Stimulated activated CD8-positive, alpha-beta memory T cell treated with anti-CD3 and anti-CD28 coated beads, Interleukin-4, amount 100 ng/mL, for 1 hour (primary cell): ENCODE measurements at places on chromosomes 1 and 21.

DNA sequence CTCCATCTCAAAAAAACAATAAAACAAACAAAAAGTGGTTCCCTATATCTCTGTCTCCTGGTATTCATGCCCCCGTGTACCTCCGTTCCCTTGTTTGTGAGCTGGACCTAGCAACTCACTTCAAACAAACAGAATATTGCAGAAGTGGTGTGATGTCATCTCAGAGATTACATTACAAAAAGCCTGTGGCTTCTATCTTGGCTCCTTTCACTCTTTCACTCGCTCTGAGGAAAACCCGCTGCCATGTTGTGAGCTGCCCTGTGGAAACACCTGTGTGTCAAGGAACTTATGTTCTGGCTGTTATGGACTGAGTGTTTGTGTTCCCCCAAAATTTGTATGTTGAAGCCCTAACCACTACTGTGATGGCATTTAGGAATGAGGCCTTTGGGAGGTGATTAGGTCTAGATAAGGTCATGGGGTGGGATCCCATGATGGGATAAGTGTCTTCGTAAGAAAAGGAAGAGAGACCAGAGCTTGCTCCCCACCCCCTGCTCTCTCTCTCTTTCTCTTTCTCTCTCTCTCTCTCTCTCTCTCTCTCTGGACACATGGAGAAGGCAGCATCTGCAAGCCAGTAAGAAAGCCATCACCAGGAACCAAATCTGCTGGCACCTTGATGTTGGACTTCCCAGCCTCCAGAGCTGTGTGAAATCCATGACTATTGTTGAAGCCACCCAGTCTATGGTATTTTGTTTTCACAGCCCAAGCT lies 7.4 kb upstream of the HYI start:
- DNase-seq: no peak

DNA sequence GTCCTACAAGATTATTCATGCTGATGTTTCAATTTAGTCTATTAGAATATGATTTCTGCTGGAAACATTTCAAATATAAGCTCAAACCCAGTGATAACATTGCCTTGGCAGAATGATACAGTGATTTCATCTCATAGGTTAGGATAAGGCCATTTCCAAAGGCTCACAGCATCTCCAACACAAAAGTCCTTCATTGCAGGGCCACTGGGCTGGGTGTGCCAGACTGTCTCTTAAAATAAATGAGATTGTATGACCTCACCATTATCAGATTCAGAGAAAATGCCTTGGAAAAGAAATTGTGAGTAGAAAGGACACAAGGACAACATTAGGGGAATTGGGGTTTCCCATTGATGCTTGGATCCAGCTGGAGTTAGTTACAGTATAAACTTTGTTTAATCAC lies 30.4 kb downstream of the NGF start:
- DNase-seq: no peak

DNA sequence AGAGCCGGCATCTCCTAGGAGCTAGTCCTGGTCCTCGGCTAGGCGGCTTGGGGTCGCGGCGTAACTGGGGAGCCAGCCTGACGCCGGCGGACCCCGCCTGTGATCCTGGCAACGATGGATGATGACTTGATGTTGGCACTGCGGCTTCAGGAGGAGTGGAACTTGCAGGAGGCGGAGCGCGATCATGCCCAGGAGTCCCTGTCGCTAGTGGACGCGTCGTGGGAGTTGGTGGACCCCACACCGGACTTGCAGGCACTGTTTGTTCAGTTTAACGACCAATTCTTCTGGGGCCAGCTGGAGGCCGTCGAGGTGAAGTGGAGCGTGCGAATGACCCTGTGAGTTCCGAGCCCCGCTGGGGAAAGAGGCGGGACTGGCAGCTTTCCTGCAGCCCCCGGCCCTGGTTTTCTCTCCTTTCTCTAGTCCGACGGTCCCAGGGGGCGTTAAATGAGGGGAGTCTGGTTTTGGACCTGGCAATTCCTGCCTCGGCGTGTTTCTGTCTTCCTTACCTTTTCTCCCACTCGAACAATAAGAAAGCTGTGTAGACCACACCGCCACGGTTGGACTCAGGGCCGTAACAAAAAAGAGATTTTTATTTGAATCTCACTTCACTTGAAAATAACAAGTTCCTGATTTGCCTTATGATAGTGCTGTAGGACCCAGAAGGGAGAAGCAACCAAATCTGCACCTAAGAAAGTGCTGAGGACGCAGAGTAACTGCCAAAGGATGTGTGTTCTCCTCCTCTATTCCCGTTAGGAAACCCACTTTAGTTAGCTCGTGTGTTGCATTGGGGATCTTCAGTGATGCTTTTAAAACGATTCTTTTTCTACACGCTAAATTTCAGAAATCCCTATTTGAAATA lies at the start of gene SPRTN:
TSS of gene SPRTN (plus strand) at position 24 of the 859 bp plus-strand sequence. CDS start at position 115, 91 bp downstream.
- no peak for DNase-seq

GRCh38 chr1:211553549-211553948 lies 25.4 kb downstream of the SLC30A1 start:
- no peak for DNase-seq

DNA sequence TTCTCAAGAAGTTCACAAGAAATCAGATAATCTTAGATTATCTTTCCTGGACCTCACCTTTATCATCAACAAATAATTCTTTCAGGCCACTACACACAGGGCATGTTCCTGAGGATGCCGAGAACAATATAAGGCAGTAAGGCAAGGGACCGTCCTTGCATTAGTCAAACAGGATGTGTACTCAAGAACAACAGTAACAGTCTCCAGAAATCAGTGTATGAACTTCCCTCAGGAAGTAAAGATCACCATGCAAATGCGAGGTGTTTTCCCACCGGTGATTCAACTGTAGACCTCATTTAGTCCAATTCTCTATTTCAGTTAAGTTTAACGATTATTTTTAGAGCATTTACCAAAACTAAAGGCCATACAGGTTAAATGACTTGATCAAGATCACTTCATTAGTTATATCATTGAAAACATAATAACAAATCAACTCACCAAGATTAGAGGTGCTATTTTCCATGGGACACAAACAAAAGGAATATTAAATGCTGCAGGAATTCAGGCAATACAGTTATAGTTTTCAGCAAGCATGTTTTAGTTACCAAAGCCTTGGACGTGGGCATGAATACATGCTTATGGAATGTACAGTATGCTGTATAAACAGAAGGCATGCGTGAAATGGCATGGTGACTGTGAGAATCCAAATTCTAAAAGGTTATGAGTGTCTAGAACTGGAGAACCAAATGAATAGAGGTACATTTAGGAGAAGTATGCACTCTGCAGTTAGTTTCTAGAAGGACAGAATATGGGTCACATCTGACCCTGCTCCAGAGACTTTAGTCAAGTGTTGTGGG lies 145.2 kb downstream of the TNR start:
- DNase-seq: no peak

- no peak for DNase-seq
Observed at GRCh38 chr1:235342471-235342870, 14.1 kb downstream of the GGPS1 start.

- DNase-seq: no peak
Observed at GRCh38 chr1:85450832-85451231, 14.1 kb downstream of the DDAH1 start.

- DNase-seq: no peak
Observed at GRCh38 chr1:196960854-196961253, 16.5 kb upstream of the CFHR5 start.

- DNase-seq: no peak
Observed at GRCh38 chr1:246427611-246428010, 79.5 kb downstream of the SMYD3 start.

DNA sequence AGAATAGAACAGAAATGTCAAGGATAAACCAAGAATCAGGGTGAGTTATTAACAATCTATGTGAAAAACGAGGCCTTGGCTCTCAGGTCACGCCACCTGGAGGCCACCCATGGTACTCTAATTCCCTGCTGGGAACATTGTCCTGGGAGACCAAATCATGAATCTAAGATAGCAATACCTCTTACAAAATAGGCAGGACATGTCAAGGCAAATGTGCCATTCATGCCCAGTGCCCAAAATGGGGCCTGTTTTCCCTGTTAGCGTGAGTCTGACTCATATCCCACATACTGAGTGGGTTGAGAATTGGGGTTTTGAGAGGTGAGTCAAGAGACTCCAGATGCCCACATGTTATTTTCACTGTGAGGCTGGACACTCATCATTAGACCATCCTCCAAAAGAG lies 380.8 kb downstream of the HHIPL2 start:
- DNase-seq: no peak

DNA sequence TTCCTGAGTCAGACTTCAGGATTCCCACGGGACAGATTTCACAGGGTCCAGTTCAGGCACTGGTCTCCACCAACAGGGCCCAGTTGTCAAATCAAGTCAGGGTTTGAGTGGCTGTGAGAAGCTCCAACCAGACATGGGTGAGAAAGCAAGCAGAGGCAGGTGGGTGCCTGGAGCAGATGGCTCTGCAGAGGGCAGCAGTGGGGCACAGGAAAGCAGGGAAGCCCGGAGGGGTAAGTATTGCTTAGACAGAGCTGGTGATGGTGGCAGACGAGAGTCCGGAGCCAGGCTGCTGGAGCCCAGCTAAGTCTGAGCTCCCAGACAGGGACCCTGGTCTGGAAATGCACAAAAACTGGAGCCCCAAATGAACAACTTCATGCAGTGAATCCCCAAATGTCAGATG lies 40.4 kb downstream of the RIMS3 start:
- no peak for DNase-seq

DNA sequence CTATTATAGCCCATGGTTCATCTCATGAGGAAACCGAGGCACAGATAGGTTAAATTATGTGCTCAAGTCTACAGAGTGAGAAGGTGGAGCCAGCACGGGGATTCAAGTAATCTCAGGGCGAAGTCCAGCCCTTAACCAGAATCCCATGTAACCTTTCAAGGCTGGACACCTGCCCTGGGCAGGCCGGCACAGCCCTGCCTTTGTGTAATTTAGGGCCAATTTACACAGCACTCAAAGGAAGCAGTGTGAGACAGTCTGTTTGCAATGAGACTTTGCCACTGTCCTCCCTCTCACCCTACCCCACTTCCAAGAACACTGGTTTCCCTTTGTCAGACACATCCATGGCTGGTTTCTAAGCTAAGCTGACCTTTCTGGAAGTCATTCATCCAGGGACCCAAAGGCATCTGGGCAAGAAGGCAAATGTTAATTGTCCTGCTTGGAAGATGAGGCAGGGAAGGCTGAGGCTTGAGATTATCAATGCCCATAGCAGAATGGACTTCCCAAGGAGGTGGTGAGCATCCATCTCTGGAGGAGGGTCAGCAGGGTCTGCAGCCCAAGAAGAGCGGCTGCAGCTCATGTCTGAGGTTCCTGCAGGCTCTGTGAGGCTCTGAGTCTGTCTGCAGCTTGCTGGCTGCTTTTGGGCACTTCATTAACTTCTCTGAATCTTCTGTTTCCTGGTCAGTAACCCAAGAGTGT lies 159.2 kb downstream of the TRABD2B start:
- DNase-seq: no peak

DNA sequence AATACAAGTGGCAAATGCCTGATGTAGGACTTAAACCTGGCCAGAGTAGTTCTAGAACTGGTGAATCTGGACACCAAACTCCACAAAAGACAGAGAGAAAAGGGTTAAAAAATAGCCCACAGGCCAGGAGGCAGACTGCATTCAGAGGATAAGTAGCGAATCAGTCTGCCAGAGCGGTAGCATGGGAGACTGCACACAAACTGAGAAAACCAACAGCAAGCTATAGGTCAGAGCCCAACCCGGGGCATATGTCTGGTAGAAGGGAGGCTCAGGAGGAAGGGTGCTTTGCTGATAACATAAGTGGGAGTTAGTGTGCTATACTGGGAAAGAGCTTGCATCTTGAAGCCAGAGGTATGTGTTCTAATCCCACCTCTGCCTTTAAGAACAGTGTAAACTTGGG lies 4.0 kb downstream of the LRRC53 start:
- no peak for DNase-seq

DNA sequence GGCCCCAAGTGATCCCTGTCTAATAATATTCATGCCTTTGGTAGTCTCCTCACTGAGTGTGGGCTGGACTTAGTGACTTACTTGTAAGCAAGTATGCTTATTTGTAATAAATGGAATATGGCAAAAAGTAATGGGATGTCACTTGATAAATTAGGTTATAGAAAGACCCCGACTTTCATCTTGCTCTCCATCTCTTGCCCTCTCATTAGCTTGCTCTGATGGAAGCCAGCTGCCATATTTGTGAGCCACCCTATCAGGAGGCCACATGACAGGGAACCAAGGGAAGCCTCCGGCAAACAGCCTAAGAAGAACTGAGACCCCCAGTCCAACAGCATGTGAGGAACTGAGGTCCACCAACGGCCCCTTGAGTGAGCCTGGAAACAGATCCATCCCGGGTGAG lies 107.0 kb downstream of the DAB1 start:
- DNase-seq: no peak

DNA sequence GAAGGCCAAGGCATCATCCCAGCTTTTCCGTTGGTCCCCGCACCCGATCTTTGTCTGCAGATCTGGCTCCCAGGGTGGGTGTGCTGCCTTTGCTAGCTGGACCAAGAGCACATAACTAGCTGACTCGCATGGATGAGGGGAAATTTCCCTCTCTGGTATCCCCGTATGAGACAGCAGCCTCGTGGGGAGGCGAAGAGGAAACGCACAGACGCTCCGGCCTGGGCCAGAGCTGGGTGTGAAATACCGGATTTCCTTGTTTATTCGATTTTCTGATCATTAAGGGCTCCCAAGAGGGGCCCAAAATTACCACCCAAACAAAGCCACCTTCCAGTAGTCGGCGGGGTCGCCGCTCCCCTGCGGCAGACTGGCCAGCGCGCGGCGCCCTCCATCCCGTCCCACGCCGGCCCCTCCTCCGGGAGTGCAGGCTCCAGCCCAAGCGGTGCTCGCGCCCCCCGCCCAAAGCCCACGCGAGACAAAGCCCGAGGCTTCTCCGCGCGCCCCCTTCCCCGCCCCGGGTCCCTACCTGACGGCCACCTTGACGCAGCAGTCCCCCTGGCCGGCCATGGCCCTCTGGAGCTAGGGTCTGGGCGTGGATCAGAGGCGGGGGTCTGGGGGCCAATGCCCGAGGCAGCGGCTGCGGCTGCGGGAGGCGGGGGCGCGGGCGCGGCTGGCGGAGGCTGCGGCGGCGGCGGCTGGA lies 546 bp downstream of the KIF21B start:
- no peak for DNase-seq

DNA sequence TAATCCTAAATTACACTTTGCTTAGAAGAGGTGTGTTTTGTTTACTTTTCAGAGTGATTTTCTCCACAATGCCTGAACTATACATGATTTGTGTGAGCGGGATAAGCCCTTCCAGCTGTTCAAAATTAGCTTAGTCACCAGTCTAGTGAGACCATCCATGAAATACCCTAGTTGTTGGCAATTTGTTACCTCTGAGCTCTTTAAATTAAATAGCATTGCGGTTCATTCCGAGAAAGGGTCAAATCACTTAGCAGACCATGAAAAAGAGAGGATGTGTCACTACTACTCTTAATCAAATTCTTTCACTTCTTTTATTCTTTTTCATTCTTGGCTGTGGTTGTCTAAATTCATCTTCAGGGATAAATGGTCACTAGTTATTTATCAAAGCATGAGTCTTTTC lies 11.9 kb upstream of the VAV3 start:
- no peak for DNase-seq

- no peak for DNase-seq
Observed at GRCh38 chr1:223033658-223034057, 109.4 kb downstream of the TLR5 start.
